ENCODE measurements at places on chromosomes 7 and 10.
A peak's percentile ranks its signal among the peaks of the same experiment; 100 is the strongest.

GRCh38 chr10:102811346-102811745 lies 25.9 kb downstream of the CYP17A1 start:
- no peak for DNase-seq

- DNase-seq: no peak
These were observed 225.3 kb upstream of the INHBA start for GRCh38 chr7:41928166-41928565.

- DNase-seq: peak; percentile 23
These were observed 789 bp downstream of the PDGFA start for GRCh38 chr7:518630-519483.

GRCh38 chr7:69670701-69671100 lies 72.4 kb downstream of the AUTS2 start:
- DNase-seq: peak; percentile 32

GRCh38 chr10:59864141-59864962 lies 42.0 kb downstream of the CCDC6 start:
- no peak for DNase-seq

DNA sequence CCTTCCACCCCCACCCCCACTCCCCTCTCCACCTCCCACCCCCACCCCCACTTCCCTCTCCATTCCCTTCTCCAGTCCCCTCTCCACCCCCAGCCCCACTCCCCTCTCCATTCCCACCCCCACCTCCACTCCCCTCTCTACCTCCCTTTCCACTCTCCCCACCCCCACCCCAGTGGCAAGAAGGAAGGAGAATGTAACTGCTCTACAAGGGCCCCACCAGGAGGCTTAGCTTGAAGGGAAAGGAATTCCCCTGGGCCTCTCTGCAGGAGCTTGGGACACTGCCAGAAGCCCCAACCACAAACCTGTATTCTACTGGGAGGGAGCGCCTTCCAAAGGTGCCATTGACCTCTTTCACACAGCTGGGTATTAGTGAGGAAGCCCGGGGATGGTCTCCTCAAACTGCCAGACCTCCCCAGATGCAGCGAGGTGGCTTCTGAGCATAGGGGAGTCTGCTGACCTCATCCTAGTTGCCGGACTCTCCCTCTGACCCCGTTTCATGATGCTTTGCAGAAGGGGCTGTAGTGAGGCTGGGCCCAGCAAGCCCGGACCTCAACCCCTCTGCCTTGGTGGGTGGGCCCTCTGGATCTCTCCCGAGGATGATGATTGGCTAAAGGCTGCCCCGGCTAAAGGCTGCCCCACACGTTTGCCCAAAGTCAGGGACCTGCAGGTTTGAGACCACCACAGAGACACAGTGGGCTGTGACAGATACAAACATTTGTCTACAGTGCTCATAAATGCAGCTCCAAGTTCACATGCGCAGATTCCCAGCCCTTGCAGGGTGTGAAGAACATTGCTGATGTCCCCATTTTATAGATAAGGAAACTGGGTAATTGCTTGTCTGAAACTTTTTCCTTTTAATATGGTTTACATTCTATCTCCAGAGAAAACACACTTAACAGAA lies 2.9 kb downstream of the DEPP1 start:
- DNase-seq: peak; percentile 86

Data from NCI-H82 (cell line).